ENCODE measurements at places on chromosomes 7 and 10.

GRCh38 chr10:109393425-109393824, 529.9 kb downstream of the XPNPEP1 start:
- no peak for DNase-seq

GRCh38 chr7:104208421-104208780, 588 bp upstream of the ORC5 start:
- no peak for DNase-seq

DNA sequence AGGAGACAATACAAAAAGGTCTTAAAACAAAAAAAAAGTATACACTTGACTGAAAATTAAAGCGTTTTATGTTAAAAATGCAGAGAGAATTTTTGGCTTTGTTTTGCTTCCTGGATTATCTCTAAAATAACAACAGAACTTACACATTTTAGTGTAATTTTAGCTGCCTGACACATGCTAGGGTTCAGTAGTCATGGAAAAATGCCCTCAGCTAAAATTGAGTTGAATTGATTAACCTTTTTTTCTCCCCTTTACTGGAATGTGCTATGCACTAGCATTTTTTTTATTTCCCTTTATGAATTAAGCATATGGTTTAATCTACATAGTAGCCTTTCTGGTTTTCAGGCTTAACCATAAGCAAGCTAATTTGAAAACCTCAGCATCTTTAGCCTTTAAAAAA, 89.9 kb downstream of the ZNF277 start:
- no peak for DNase-seq

GRCh38 chr7:99004216-99004615, 125.9 kb downstream of the TRRAP start:
- no peak for DNase-seq

DNA sequence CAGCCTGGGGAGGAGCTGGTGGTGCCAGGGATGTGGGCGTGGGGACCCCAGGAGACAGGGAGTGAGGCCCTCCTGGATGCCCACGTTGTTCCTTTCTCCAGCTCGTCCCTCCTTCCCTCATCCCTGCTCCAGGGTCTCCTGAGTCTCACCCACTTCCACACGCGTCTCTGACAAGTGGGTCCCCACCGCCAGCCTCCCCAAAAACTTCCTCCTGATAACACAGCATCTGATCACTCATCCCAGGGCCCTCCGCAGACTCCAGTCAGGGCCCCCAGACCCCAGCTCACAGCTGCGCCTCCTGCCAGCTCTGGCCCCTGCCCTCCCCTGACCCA, 60.6 kb upstream of the INPP5A start:
- no peak for DNase-seq

DNA sequence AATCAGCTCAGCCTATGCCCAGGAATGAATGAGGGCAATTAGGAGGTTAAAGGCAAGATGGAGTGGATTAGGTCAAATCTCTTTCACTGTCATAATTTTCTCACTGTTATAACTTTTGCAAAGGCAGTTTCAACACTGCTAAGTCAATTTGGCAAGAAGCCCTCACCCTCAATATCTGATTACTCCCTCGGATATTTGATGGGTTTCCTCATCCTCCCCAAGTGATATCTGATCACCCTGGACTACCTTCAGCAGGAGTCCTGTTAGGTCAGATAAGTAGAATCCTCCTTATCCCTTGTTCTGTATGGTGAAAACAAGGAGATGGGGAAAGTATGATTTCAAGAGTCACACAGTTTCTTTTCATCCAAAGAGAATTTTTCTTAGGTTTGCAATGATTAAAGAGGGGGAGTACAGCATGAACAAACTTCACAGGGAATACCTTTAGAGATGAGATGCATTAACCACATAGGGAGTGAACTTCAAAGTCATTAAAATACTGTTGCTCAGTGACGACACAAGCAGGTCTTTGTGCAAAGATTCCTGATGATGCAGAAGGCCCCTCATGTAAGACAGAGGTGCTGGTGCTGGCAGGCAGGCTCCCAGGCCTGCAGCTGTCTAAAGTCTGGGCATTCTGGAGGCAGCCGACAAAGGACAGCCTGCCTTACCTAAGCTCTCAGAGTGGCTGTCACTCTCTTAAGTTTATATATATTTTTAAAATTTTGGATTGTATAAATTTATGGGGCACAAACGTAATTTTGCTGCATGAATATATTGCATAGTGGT, 75.4 kb upstream of the POM121L12 start:
- DNase-seq, result no peak

DNA sequence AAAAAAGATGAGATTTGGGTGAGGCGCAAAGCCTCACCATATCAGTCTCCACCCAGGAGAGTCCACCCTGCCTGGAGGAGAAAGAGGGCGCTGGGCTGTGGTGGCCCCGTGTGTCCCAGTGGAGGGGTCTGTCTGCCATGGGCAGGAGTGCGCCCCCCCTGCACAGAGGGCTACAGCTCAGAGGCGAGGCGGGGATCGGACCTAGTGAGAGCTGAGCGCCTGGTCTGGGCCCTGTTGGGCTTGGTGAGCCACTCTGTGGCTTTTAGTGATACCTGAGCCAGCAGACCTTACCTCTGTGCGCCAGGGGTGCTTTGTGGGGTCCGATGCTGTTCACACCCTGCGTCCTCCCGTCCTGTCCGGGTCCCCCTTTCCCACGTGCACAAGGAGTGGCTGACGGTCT, 25.9 kb upstream of the GNA12 start:
- no peak for DNase-seq

GRCh38 chr10:3935141-3935540, 150.1 kb upstream of the KLF6 start:
- DNase-seq, result no peak

DNA sequence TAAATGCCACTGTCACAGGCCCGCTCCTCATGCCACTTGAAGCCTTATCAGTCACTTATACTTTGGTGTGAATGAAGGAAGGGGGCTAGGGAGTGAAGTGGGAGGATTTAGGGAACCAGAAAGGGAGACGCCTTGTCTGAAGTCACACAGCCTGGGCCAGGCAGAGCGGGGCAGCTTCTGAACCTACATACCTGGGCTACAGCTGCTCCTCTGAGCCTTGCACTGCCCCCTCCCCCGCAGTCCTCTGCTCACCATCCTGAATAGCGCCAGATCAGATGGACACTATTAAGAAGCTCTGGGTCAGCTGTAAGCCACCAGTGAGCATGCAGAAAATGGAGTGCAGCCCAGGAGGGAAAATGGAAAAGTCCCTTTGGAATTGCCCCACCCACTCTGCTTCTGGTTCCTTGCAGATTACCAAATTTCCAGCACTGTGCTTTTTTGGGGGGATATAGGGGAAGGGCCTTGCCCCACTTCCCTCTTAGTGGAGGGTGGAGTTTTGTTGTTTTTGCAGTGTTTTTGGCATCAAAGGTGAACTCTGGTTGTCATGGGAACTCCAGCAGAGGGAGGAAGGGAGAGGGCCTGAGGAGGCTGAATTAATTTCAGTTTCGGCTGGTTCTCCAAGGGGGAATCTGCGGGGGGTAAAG, 35.0 kb upstream of the ADCYAP1R1 start:
- DNase-seq, result no peak

- peak; percentile 15 for DNase-seq
These were observed 33.4 kb downstream of the PTPN12 start for GRCh38 chr7:77570330-77571011.

- no peak for DNase-seq
These were observed at the start of gene OLAH for GRCh38 chr10:15043674-15044073. Gene OLAH (plus strand): TSS chr10:15043943. CDS start chr10:15047289, 3,346 bp downstream.

DNA sequence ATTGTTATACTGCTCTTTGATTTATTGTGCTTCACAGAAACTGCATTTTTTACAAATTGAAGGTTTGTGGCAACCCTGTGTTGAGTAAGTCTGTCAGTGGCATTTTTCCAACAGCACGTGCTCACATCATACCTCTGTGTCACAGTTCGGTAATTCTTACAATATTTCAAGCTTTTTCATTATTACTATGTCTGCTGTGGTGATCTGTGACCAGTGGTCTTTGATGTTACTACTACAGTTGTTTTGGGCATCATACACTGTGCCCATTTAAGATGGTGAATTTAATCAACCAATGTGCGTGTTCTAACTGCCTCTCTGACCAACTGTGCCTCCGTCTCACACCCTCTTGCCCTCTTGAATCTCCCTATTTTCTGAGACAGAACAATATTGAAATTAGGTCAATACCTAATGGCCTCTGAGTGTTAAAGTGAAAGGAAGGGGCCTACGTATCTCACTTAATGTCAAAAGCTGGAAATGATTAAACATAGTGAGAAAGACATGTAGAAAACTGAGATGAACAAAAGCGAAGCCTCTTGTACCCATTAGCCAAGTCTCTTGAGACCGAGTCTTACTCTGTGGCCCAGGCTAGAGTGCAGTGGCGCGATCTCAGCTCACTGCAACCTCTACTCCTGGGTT, 20.2 kb upstream of the ASL start:
- DNase-seq, result no peak

DNA sequence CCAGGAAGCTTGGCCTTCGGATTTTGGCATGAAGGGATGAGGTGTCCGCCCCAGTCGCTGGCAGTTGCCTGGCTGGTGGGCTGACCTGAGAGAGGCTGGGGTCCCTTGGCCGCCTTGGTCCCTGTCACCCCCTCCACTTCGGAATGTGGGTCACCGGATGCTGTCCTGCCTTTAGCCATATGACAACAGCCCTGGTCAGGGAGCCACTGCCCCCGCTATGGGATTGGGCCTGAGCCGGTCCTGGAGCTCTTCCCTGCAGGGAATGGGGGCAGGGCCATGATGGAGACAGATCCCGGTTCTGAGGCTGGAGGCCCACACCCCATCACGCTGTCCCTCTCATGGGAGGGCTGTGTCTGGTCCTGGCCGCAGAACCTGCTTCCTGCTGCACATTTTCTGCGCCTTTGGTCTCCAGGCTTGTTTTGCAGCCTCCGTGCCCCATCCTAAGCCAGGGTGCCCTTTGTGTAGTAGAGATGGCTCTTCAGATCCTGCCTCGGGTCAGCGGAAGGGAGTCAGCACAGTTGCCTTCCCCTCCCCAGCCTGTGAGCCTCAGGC, 22.6 kb downstream of the PFKFB3 start:
- no peak for DNase-seq

DNA sequence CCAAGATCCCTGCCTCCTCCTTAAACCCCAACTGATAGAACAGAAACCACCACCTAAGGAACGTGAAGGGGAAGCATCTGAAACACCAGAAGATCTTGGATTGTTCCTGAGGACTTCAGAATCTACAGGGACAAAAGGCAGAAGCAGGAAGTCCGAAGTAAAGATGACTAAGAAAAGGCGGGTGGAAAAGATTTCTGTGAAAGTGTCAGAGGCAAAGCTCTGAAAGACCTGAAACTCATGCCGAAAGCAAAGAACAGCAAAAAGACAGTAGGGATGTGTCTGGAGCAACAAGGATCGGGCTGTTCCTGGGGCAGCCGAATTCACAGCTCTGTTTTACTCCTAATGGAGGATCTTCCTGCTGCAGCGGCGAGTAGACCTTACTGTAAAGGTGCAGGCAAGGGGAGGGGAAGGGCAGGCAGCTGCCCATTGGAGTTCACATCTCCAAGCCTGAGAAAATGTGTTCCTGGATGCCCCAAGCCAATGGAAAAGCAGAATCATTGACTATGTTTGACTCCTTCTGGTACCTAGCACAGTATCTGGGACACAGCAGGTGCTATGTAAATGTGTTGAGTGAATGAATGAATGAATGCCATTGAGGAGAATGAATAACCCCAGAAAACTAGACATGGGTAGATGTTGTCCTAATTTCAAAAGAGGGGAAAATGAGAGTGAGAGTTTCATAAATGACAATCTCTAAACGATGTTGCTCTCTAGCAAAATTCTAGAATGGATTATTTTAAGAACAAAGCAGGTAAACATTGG, 40.4 kb downstream of the PDIA4 start:
- DNase-seq, result no peak

DNA sequence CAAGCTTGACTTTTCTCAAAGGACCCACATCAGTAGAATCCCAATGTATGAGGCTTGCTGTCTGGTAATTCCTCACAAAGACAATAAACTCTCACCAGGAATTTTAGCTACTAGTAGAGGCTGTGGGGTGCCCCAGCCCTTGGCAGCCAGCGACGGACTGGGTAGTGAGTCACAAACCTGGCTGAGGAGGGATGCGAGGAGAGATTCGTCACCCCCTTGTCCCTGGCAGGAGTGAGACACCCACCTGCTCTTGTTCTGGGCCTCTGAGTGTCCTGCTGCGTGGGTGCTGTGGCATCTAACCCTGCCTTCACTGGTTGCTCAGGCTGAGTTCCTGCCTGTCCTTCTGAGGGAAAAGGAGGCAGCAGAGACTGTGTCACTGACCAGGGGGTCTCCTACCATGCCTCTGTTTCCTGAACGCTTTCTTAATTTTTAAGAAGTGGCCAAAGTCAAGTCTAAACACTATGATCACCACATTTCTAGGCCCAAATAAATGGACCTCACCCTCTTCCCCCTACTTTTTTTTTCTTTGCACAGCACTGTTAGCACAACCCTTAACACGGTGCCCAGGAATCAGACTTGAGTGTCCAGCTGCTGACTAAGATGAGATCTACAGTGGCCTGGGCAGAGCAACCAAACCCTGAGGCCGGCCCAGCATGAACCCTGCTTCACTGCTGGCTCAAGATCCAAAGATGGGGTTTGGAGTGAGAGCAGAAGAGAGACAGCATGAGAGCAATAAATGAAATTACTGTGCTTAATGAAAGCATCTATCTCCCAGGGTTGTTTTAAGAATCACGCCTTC, 146.4 kb downstream of the ANLN start:
- peak; percentile 35 for DNase-seq

GRCh38 chr7:68776326-68776725, 821.9 kb upstream of the AUTS2 start:
- no peak for DNase-seq
